Mesendoderm (in vitro differentiated cells): ENCODE measurements at places on chromosomes 6 and 20.

- H3K4me1 ChIP-seq: no peaks in the 10 kb centered on the region
- no peak overlapping the region for H3K4me3 ChIP-seq
- DNase-seq: no peak
- no peaks in the 10 kb centered on the region for H3K36me3 ChIP-seq
These were observed 52.8 kb downstream of the MYLIP start for GRCh38 chr6:16181439-16182297.

- no peak for DNase-seq
- H3K36me3 ChIP-seq: no peaks in the 10 kb centered on the region
- H3K4me1 ChIP-seq: no peaks in the 10 kb centered on the region
- H3K27me3 ChIP-seq: no peaks in the 10 kb centered on the region
These were observed 75.8 kb downstream of the UBE3D start for GRCh38 chr6:82989736-82990290.

- H3K27me3 ChIP-seq: no peaks in the 10 kb centered on the region
- no peak overlapping the region for H3K27ac ChIP-seq
- H3K36me3 ChIP-seq: no peaks in the 10 kb centered on the region
- DNase-seq: no peak
These were observed 211.6 kb upstream of the ZNF217 start for GRCh38 chr20:53804920-53805894.

- no peaks in the 10 kb centered on the region for H3K36me3 ChIP-seq
- no peak overlapping the region for H3K4me3 ChIP-seq
- H3K4me1 ChIP-seq: no peaks in the 10 kb centered on the region
- H3K27ac ChIP-seq: no peak overlapping the region
- DNase-seq: no peak
These were observed 443.1 kb upstream of the ID4 start for GRCh38 chr6:19394051-19394450.

- no peak overlapping the region for H3K4me3 ChIP-seq
- H3K4me1 ChIP-seq: no peaks in the 10 kb centered on the region
- DNase-seq: peak; percentile 88
- no peak overlapping the region for H3K27ac ChIP-seq
These were observed 283.9 kb downstream of the TBC1D7 start for GRCh38 chr6:13044390-13044789.

DNA sequence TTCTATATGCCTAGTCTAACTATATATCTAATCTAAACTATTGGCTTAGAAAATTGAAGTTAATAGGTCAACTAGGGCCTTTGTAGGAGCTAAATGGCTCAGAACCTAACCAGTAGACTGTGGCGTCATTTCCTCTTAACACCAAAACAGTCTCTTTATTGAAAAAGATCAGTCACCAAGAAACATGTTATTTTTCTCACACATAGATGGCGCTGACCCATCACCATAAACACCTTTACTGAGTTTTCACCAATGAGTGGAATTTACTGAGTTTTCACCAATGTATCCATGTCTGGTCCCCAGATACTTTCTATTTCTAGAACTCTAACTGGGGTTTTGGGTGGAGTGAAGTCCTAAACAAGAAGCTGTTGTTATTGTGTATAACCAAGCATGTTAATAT lies 636.0 kb downstream of the BCKDHB start:
- no peaks in the 10 kb centered on the region for H3K27me3 ChIP-seq
- peak; percentile 43 for DNase-seq
- H3K4me1 ChIP-seq: no peaks in the 10 kb centered on the region
- no peaks in the 10 kb centered on the region for H3K36me3 ChIP-seq

- peaks cover 7% of the 10 kb centered on the region for H3K4me1 ChIP-seq
- peak; percentile 92 for DNase-seq
- H3K36me3 ChIP-seq: peaks cover 2% of the 10 kb centered on the region
- H3K27me3 ChIP-seq: no peaks in the 10 kb centered on the region
- H3K4me3 ChIP-seq: no peak overlapping the region
These were observed 74.0 kb downstream of the SSR1 start for GRCh38 chr6:7238900-7239589.

DNA sequence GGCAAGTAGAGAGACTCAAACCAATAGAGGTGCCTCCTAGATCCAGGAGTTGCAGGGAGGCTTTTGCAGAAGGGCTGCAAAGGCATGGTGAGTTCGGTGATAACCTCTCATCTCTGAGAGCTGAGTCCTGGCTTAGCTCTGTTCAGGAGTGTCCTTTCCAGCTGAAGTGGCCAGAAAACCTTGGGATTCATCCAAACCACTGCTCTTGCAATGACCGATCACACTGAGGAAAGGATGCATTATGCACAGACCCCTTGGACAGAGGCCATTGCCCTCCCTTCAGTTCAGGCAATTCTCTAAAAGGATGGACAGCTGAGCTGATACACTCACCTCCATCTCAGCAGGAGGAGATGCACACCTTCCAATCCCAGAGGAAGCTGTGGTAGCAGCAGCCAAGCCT lies 158.8 kb upstream of the ENPP5 start:
- no peaks in the 10 kb centered on the region for H3K36me3 ChIP-seq
- H3K4me3 ChIP-seq: no peak overlapping the region
- no peak overlapping the region for H3K27ac ChIP-seq
- no peaks in the 10 kb centered on the region for H3K27me3 ChIP-seq
- no peak for DNase-seq

- peak overlapping the region; percentile 28 for H3K4me3 ChIP-seq
- peaks cover 11% of the 10 kb centered on the region for H3K4me1 ChIP-seq
- H3K27ac ChIP-seq: no peak overlapping the region
- H3K36me3 ChIP-seq: no peaks in the 10 kb centered on the region
- DNase-seq: peak; percentile 91
These were observed 10.6 kb downstream of the NRN1 start for GRCh38 chr6:5995949-5996713.

DNA sequence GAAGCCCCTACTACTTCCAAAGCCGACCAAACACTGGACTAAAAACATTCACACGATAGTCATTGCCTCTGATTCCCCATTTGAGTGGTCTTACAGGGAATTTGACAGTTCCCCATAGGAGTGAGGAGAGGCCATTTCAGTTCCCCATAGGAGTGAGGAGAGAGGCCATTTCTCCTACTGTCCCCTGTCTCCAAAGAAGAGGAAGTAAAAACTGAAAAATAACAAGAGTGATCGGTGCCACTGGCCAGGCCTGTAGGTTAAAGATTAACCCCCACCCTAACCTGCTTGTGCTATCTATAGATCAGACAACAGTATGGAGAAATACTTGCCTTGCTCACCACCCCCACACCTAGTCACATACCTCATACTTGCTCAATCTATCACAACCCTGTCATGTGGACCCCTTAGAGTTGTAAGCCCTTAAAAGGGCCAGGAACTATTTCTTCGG lies 204.0 kb upstream of the MOCS1 start:
- no peak overlapping the region for H3K27ac ChIP-seq
- no peaks in the 10 kb centered on the region for H3K36me3 ChIP-seq
- H3K4me3 ChIP-seq: no peak overlapping the region

GRCh38 chr20:46649965-46650542 lies 1.2 kb downstream of the SLC13A3 start:
- H3K4me3 ChIP-seq: no peak overlapping the region
- H3K4me1 ChIP-seq: no peaks in the 10 kb centered on the region
- no peak for DNase-seq
- H3K36me3 ChIP-seq: no peaks in the 10 kb centered on the region
- no peak overlapping the region for H3K27ac ChIP-seq

DNA sequence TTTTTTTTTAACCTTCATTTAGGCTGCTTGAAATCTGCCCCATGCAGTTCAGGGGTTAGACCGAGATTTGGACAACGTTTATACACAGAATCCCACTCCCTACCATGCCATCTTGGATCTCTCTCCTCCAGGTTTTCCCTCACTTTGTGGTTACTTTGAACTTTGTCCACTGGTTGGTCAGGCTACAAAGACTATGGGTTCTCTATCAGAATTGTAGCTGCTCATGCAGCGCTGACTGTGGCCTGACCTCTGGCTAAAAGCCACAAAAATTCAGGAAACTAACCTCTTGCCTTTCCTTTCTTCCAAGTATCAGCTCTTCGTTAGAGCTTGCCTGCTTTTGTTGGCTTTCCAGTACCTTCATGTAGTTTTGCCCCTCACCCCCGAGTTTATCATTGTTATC lies 44.9 kb upstream of the KCNG1 start:
- no peak overlapping the region for H3K27ac ChIP-seq
- H3K27me3 ChIP-seq: no peaks in the 10 kb centered on the region
- no peaks in the 10 kb centered on the region for H3K4me1 ChIP-seq
- no peak for DNase-seq

- no peak overlapping the region for H3K27ac ChIP-seq
- H3K27me3 ChIP-seq: no peaks in the 10 kb centered on the region
- H3K4me1 ChIP-seq: no peaks in the 10 kb centered on the region
- DNase-seq: no peak
- no peaks in the 10 kb centered on the region for H3K36me3 ChIP-seq
These were observed 9.0 kb upstream of the MRGBP start for GRCh38 chr20:62787321-62787720.

GRCh38 chr6:21935561-21936028 lies 342.0 kb downstream of the SOX4 start:
- no peaks in the 10 kb centered on the region for H3K27me3 ChIP-seq
- H3K4me3 ChIP-seq: no peak overlapping the region
- no peak overlapping the region for H3K27ac ChIP-seq
